ENCODE measurements at places on chromosomes 4 and X.

GRCh38 chrX:16002185-16002584 lies 121.2 kb upstream of the GRPR start:
- no peak for DNase-seq

- no peak for DNase-seq
These were observed 3.3 kb downstream of the NUDT9 start for GRCh38 chr4:87425711-87426110.

- no peak for DNase-seq
These were observed 25.9 kb downstream of the NOP14 start for GRCh38 chr4:2937146-2937857.

DNA sequence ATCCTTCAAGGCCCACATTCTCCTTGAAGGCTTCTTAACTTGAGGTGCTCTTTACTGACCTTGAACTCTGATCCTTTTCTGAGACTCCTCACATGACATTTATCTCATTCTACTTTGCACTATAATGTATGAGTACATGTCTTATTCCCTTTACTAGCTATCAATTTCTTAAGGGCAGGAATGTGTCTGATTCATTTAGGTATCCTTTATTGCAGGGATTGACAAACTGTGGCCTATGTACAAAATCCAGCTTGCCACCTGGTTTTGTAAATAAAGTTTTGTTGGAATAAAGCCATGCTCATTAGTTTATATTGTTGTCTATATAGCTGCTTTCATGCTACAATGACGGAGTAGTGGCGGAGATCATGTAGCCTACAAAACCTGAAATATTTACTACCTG lies 36.7 kb downstream of the SLC4A4 start:
- no peak for DNase-seq

GRCh38 chr4:61891953-61892352 lies 691.8 kb downstream of the ADGRL3 start:
- no peak for DNase-seq

DNA sequence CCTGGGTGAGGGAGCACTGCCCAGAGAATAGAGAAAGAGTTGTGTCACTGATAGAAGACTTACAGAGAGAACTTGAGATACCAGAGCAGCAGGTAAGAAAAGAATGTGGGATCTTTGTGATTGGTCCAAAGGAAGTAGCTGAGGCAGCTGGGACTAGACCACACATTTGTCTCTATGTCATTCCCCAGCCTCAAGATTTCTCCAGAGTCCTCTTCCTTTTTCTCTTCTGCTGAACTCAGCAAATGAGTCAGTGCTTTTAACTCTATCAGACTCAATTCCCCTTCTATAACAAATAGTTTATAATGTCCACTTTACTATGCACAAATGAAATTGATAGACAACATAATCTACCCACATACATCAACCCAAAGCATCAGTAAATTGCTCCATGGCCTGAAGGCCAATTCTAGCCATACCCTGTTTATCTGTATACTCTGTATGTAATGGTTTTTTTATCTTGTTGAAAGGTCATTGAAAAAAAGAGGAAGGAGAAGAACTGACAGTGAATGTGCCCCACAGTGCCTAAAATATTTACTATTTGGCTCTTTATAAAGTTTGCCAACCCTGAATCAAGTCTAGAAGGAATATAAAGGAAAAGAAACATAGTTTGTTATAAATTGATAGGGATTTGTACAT lies 38.2 kb downstream of the ETDC start:
- no peak for DNase-seq

- DNase-seq, result no peak
These were observed 42.4 kb upstream of the NOCT start for GRCh38 chr4:138972956-138973801.

- DNase-seq, result no peak
These were observed 26.0 kb downstream of the ADH4 start for GRCh38 chr4:99117876-99118693.

- DNase-seq, result no peak
These were observed 98.3 kb downstream of the GK start for GRCh38 chrX:30751497-30751896.

DNA sequence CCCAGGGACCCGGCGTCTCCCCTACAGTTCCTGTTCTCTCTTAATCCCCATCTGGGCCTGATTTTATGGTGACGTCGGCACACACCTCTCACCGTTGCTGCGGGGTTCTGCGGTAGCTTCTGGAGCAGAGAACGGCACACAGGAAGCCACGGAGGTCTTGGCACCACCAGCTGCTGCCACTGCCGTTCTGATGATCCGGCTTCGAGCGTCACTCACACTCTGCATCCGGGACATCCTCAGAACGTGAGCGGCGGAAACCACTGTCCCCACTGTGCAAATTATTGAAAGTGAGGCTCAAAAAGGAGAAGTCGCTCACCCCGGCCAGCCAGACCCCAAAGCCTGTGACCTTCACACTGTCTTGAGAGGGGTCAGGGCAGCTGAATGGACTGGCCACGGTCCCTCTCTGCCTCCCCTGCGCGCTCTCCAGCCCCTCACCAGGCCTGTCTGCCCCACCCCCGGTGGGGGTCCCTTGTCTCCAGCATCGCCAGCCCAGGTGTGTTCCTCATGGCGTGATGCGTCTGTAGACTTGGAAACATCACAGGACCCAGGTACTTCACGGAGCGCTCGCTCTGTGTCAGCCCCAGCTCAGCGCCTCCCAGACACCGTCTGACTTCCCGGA lies 201.1 kb downstream of the AFAP1 start:
- DNase-seq, result no peak

- DNase-seq, result no peak
These were observed 4.5 kb upstream of the PLCXD1 start for GRCh38 chrX:276581-277201.

Data from NCI-H187 (cell line).